Ovary (tissue), 10 donors: ENCODE measurements at places on chromosomes 16 and 17. TPM values are rescaled to one million over a fixed set of nuclear protein-coding genes. Genes with fewer than 3 reads are reported as not detected.

DNA sequence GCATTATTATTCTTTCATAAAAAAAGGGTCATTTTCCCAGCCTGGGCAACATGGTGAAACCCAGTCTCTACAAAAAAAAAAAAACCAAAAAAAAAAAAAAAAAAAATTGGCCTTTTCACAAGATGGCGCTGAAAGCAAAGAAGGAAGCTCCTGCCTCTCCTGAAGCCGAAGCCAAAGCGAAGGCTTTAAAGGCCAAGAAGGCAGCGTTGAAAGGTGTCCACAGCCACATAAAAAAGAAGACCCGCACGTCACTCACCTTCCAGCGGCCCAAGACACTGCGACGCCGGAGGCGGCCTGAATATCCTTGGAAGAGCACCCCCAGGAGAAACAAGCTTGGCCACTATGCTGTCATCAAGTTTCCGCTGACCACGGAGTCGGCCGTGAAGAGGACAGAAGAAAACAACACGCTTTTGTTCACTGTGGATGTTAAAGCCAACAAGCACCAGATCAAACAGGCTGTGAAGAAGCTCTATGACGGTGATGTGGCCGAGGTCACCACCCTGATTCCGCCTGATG is 4.9 kb upstream of the PGAP6 start:
- no peak for DNase-seq
- H3K27ac ChIP-seq: no peak overlapping the region
- no peak overlapping the region for H3K4me3 ChIP-seq
- H3K4me1 ChIP-seq: no peaks in the 10 kb centered on the region
- no peaks in the 10 kb centered on the region for H3K27me3 ChIP-seq

GRCh38 chr17:46192439-46193150 is 634 bp downstream of the KANSL1 start:
- no peaks in the 10 kb centered on the region for H3K27me3 ChIP-seq
- no peaks in the 10 kb centered on the region for H3K36me3 ChIP-seq
- peak overlapping the region; percentile 88 for H3K4me3 ChIP-seq
- H3K4me1 ChIP-seq: peaks cover 18% of the 10 kb centered on the region

GRCh38 chr16:16983582-16983981 is 487.2 kb downstream of the XYLT1 start:
- H3K4me3 ChIP-seq: no peak overlapping the region
- H3K27ac ChIP-seq: no peak overlapping the region
- DNase-seq: no peak
- no peaks in the 10 kb centered on the region for H3K4me1 ChIP-seq
- H3K27me3 ChIP-seq: no peaks in the 10 kb centered on the region

GRCh38 chr16:52577130-52577706 is 30.3 kb upstream of the TOX3 start:
- no peaks in the 10 kb centered on the region for H3K27me3 ChIP-seq
- DNase-seq: no peak
- no peaks in the 10 kb centered on the region for H3K4me1 ChIP-seq
- H3K4me3 ChIP-seq: no peak overlapping the region
- no peak overlapping the region for H3K27ac ChIP-seq
- H3K36me3 ChIP-seq: no peaks in the 10 kb centered on the region

KRTAP3-1 gene
- total RNA-seq: not detected

- H3K4me1 ChIP-seq: peaks cover 5% of the 10 kb centered on the region
- no peaks in the 10 kb centered on the region for H3K27me3 ChIP-seq
- H3K4me3 ChIP-seq: no peak overlapping the region
- DNase-seq: peak; percentile 43
- no peaks in the 10 kb centered on the region for H3K36me3 ChIP-seq
- H3K27ac ChIP-seq: no peak overlapping the region
These were observed 59.4 kb downstream of the NUP93 start for GRCh38 chr16:56789360-56789759.

HAS3 gene
- 2.4 TPM for total RNA-seq

DNA sequence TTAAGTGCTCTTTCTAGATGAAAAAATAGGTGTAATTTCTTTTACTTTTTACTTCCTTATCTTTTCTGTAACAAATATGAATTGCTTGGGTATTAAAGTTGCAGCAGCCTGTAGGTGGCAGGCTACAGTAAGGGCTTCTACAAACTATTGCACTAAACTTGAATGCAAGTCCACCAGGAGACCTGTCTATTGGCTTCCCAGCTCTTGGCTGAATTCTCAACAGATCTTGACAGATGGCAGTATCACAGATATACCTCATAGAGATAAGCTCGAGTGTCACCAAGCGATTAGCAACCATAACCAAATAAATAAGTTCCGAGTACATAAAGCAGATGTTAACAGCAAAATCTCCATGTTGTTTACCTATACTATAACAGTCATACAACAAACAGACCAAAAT is 5.9 kb downstream of the BBS2 start:
- H3K27ac ChIP-seq: no peak overlapping the region
- no peaks in the 10 kb centered on the region for H3K27me3 ChIP-seq
- no peak overlapping the region for H3K4me3 ChIP-seq
- DNase-seq: no peak
- H3K4me1 ChIP-seq: peaks cover 11% of the 10 kb centered on the region
- no peaks in the 10 kb centered on the region for H3K36me3 ChIP-seq

- DNase-seq: no peak
- no peaks in the 10 kb centered on the region for H3K36me3 ChIP-seq
- H3K4me1 ChIP-seq: peaks cover 9% of the 10 kb centered on the region
- peak overlapping the region; percentile 77 for H3K27ac ChIP-seq
- no peak overlapping the region for H3K4me3 ChIP-seq
- no peaks in the 10 kb centered on the region for H3K27me3 ChIP-seq
These were observed 3.9 kb upstream of the SPATA20 start for GRCh38 chr17:50542795-50543774.

- H3K4me3 ChIP-seq: no peak overlapping the region
- H3K27ac ChIP-seq: no peak overlapping the region
- no peak for DNase-seq
- H3K36me3 ChIP-seq: no peaks in the 10 kb centered on the region
These were observed 90.0 kb upstream of the TBX2 start for GRCh38 chr17:61309362-61310256.

CDR2L gene
- 8.0 TPM for total RNA-seq

KRTAP4-9 gene
- total RNA-seq: not detected

DNA sequence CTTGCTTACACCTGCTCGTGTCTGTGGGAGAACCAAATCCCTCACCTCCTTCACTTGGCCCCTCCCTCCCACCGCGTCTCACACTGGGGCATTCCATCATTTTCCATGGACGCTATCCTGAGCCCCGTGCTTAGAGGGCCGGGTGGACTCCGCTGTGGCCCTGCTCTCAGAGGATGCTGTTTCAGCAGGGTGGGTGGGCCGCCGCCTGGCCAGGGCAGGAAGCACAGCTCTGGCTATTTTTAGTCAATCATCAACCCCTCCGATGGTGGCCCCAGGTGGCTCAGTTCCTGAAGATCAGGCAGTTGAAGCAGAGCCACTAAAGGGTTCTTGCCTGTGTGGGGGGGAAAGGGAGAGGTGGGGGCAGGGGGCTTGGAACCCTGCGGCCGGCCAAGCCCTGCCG is 230.3 kb downstream of the ENGASE start:
- no peak overlapping the region for H3K27ac ChIP-seq
- DNase-seq: no peak
- H3K4me1 ChIP-seq: peaks cover 16% of the 10 kb centered on the region
- H3K27me3 ChIP-seq: no peaks in the 10 kb centered on the region

ETV4 gene
- 1.3 TPM for total RNA-seq

XAF1 gene
- total RNA-seq: 87.1 TPM

LUC7L gene
- total RNA-seq: 112 TPM

DNA sequence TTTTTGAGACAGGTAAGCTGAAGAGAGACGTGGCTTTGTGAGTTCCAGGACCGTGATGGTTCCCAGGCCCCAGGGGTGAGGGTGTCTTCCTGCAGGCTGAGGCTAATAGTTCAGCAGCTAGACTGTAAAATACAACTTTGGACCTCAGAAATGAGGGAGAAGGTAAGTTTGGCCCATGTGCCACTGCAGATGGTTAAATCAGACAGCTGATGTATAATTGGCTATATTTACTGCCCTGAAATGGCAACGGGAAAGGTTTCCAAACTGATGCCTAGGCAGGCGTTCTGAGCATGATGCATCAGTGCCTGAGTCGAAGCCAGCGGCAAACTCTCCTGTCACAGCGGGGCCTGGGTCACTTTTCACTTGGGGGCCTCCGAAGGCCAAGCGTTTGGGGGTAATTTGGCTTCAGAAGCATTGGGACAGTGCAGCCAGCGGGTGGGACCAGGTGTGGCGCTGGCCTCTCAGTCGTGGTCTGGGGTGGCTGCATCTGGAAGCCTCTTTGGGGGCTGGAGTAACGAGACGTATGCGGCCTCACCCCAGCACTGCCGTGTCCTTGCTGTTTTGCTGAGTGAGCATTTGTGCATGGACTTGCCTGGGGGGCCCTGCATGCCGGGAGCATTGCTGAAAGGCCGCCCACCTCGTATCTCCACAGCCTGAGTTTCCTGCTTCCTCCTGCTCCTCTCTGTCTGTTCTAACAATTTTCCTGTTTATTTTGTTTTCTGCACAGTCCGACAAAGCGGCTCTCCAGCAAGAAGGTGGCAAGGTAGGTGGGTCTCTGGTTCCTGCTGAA is 31.2 kb upstream of the CAPN15 start:
- no peak for DNase-seq
- H3K36me3 ChIP-seq: no peaks in the 10 kb centered on the region
- no peak overlapping the region for H3K27ac ChIP-seq
- no peaks in the 10 kb centered on the region for H3K27me3 ChIP-seq
- no peak overlapping the region for H3K4me3 ChIP-seq

GNAO1 gene
- 2.7 TPM for total RNA-seq

GPR179 gene
- total RNA-seq: 0.15 TPM

KIF2B gene
- total RNA-seq: not detected

GRCh38 chr16:57276596-57276995 is 7.9 kb downstream of the PLLP start:
- H3K27me3 ChIP-seq: no peaks in the 10 kb centered on the region
- no peak overlapping the region for H3K4me3 ChIP-seq
- DNase-seq: no peak
- no peaks in the 10 kb centered on the region for H3K4me1 ChIP-seq
- no peak overlapping the region for H3K27ac ChIP-seq

GRCh38 chr17:68576137-68576536 is 25.0 kb downstream of the FAM20A start:
- no peaks in the 10 kb centered on the region for H3K27me3 ChIP-seq
- peak overlapping the region; percentile 50 for H3K27ac ChIP-seq
- H3K4me1 ChIP-seq: peaks cover 19% of the 10 kb centered on the region
- H3K36me3 ChIP-seq: no peaks in the 10 kb centered on the region

DNA sequence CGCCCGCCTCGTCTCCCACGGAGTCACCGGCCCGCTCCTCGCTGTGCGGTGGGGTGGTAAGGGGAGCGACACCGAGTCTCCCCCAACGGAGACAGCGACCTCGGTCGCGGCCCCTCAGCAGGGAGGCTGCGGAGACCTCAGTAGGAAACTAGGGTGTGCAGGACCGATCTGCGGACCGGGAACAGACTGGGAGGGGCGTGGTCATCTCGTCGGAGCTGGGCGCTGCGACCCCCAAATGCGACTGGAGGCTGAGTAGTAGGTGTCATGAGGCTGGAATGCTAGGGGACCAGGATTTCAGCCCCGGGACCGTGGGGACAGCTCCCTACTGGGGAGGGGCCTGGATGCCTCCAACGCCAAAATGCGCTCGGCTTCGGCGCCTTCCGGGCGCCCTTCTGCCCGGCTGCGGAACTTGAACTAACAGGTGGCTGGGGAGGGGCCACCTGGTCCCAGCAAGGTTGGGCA is 1.3 kb downstream of the CACNG4 start:
- H3K27ac ChIP-seq: no peak overlapping the region
- peaks cover 1% of the 10 kb centered on the region for H3K4me1 ChIP-seq
- DNase-seq: no peak
- no peaks in the 10 kb centered on the region for H3K27me3 ChIP-seq

DNA sequence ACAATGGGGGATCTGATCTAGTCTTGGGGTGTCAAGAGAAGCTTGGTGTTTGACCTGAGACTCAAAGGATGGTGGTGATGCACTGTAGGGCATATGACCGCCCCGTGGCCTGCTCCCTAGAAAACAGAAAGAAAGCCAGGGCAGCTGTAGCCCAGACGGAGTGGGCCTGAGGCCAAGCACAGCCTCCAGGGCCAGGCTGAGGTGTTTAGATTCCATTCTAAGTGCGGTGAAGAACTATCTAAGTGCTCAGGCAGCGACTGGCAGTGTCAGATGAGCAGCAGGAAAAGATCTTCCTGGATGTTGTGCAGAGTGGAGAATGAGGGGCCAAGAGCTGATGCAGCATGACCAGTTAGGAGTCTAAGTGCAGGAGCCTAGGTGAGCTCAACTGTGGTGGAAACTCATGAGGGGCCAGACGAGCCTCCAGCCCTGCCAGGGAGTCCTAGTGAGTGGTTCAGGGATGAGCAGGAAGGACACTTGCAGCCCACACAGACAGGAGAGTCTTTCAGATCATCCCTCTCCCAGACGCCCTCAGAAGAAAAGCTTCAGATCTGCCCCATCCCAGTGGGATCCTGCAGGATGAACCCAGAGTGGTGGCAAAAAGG is 314.2 kb upstream of the CCL2 start:
- no peak overlapping the region for H3K4me3 ChIP-seq
- no peak overlapping the region for H3K27ac ChIP-seq
- H3K4me1 ChIP-seq: no peaks in the 10 kb centered on the region
- no peaks in the 10 kb centered on the region for H3K36me3 ChIP-seq
- DNase-seq: no peak

- no peak for DNase-seq
- no peak overlapping the region for H3K4me3 ChIP-seq
- H3K27me3 ChIP-seq: no peaks in the 10 kb centered on the region
These were observed 20.5 kb downstream of the ST3GAL2 start for GRCh38 chr16:70418274-70418992.

DNA sequence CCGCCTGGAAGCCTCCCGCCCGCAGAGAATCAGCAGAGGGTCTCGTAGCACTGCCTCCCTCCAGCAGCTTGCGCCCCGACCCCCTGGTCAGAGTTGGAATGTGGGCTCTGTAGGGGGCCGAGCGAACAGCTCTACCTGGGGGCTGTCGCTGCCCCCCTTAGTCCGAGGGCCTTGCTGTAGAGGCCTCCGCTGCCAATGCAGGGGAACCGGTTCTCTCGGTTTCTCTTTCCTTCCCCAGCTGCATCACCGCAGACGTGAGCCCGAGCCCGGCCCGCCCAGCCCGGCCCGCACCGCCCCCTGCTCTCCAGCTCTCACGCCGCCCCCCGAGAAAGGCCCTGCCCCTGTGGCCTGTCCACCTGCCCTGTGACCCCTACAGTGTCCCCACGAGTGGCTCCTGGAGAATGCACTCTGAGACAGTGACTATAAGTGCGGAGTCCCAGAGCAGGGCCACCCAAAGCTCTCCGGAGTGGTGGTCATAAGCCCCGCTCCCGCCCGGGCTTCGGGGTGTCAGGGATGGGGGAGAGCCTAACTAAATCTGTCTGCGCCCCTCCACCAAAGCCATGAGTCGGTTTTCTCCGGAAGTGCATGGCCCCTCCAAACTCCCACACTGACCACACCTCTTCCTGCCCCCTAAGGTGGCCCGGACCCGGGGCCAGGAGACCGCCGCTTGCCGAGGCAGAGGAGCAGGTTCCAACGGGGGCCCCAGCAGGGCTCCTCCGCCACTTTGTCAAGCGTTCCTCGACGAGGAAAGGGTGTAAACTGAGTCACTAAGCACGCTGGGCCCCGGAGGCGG is 1.7 kb downstream of the ARHGAP27 start:
- H3K36me3 ChIP-seq: no peaks in the 10 kb centered on the region
- H3K27me3 ChIP-seq: no peaks in the 10 kb centered on the region
- no peak overlapping the region for H3K27ac ChIP-seq
- DNase-seq: no peak
- H3K4me1 ChIP-seq: peaks cover 4% of the 10 kb centered on the region

CDH3 gene
- total RNA-seq: 52.2 TPM

RANBP10 gene
- 11.5 TPM for total RNA-seq

- H3K4me3 ChIP-seq: no peak overlapping the region
- H3K4me1 ChIP-seq: peaks cover 3% of the 10 kb centered on the region
- H3K27ac ChIP-seq: no peak overlapping the region
- no peak for DNase-seq
These were observed 181.2 kb downstream of the NTN1 start for GRCh38 chr17:9202532-9202931.

- H3K4me3 ChIP-seq: no peak overlapping the region
These were observed 17.0 kb downstream of the MAP1LC3B start for GRCh38 chr16:87409153-87409552.
